Esophagus mucosa (tissue), 1 donor: ENCODE measurements at places on chromosomes 1 and 21. TPM values are rescaled to one million over a fixed set of nuclear protein-coding genes. Genes with fewer than 3 reads are reported as not detected.

GRCh38 chr1:95496773-95497172 is 262.8 kb downstream of the RWDD3 start:
- no peak for ATAC-seq

- ATAC-seq = no peak
Measured at GRCh38 chr1:101105877-101106276, 80.3 kb upstream of the DPH5 start.

DNA sequence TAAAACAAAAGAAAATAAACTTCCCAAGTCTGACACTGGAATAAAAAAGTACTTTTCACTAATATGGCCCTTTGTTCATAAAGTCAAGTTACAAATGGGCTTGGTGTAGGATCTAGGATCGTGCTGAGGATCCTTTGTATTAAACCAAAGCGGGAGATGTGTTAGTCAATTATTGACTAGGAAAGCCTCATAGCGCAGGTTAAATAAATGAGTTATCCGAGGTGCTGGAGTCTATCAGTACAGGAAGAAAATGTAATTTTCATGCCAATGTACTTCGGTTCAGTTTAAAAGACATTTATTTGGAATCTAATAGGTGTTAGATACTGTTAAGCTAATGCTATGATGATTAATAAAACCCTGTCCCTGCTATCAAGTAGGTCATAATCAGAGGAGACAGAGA is 101.8 kb downstream of the TNR start:
- no peak for ATAC-seq

GRCh38 chr1:85566890-85567289 is 13.7 kb upstream of the CCN1 start:
- no peak for ATAC-seq

- ATAC-seq = no peak
Measured at GRCh38 chr1:1358433-1359271, at the start of gene MXRA8. TSS of gene MXRA8 (minus strand) at chr1:1358555. CDS start at chr1:1358504, 51 bp downstream.

DNA sequence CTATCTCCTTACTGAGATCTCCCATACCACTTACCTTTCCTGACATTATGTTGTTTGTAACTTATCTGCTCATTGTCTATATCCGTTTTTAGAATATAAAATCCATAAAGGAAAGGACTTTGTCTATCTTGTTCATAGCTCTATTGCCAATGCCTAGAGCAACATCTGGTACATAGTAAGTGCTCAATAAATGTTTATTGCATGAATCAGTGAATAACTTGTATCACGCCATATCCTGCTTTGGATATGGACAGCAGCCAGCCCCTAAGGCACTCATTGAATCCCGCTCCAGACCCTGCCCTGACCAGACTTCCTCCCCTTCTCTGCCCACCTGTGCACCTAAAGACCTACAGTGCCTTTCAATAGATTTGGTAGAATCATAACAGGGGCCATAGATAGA is 298.1 kb upstream of the PLXNA2 start:
- no peak for ATAC-seq

The SMAP2 gene
- 17.9 TPM for total RNA-seq

The BLZF1 gene
- 28.9 TPM for total RNA-seq
